ENCODE measurements at places on chromosomes 4 and X.
A peak's percentile ranks its signal among the peaks of the same experiment; 100 is the strongest.

GRCh38 chrX:4671344-4671743, 957.9 kb upstream of the PRKX start:
- DNase-seq, result no peak

DNA sequence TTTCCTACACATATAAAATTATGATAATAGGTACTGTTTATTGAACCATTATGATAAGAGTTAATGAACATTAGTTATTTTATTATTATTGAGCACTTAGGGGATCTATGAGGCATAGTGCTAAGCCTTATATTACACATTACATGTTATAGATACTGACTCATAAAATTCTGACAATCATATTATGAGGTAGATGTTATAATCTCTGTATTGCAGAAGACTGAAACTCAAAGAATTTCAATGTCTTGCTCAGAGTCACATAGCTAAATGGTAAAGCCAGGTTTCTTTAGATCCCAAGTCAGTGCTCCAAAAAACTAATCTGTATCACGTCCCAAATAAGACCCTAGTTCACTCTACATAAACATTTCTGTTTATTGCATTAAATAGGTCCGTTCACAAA, 207.2 kb upstream of the CNKSR2 start:
- DNase-seq, result no peak

- no peak for DNase-seq
Measured at GRCh38 chr4:36290641-36291040, 9.2 kb downstream of the DTHD1 start.

DNA sequence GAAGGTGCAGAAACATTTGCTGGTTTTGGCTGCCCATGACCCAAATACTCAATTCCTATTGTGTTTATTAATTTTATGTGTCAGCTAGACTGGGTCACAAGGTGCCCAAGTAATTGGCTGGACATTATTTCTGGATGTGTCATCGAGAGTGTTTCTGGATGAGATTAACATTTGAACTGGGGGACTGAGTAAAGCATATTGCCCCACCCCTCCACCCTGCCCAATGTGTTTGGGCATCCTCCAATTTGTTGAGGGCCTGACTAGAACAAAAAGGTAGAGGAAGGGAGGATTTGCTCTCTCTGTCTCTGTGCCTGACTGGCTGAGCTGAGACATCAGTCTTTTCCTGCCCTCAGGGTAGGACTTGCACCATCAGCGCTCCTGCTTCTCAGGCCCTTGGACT, 29.7 kb upstream of the LCORL start:
- DNase-seq, result no peak

- DNase-seq, result no peak
Measured at GRCh38 chr4:8101213-8102075, 57.2 kb downstream of the ABLIM2 start.

GRCh38 chrX:40103565-40104323, 6.0 kb upstream of the BCOR start:
- DNase-seq, result no peak

DNA sequence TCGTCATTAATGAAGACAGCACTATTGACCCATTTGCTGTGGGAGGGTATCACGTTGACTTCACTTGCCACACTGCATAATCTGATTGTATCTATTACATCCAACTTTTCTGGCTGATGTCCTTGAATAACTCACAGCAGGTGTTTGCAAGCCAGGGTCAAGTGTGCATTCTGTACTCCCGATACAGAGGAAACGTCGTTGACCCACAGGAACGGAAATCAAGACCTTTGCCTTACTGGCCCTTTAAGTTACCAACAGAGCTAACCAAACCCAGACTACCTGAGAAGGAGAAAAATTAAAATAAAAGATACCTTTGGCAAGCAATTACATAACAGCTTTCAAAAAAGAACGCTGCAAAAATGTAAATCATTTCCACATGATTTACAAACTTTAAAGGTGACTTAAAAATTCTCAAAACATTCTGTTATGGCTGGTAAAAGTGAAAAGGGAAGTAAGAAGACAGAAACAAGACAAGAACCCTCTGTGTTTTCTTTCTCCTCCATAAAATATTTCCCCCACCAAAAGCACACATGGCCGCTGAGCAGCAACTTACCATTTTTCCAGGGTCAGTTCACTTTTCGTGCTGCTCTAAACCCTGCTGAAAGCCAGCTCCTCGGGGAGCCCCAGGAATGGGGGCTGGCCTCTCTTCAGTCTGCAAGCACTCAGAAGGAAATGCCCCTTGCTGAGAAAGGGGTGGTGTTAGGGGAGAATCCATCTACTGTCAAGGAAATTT, 6.5 kb upstream of the SHISA3 start:
- DNase-seq, result no peak

DNA sequence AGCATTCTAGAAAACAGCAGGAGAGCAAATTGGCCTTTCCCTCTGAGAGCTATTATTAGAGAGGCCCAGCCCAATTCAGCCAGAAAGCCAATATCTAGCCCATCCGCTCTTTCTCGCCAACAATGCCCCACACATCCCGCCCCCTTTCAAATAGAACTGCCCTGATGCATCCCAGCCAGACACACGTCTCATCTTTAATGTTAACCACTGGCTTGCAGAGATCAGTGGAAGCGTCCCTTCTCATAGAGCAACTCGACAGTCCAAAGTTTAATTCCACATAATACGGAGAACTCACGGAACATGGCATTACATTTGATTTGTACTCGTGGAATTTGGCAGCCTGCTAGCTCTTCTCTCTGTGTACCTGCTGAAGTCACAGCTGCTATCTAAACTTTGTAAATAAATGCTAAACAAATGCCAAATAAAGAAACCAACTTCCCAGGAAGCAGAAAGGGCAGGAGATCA, 304.4 kb downstream of the DHX15 start:
- no peak for DNase-seq

GRCh38 chrX:150767475-150768131, 74.4 kb downstream of the MTMR1 start:
- peak; percentile 19 for DNase-seq

GRCh38 chr4:135120195-135120594, 918.6 kb upstream of the PABPC4L start:
- no peak for DNase-seq

DNA sequence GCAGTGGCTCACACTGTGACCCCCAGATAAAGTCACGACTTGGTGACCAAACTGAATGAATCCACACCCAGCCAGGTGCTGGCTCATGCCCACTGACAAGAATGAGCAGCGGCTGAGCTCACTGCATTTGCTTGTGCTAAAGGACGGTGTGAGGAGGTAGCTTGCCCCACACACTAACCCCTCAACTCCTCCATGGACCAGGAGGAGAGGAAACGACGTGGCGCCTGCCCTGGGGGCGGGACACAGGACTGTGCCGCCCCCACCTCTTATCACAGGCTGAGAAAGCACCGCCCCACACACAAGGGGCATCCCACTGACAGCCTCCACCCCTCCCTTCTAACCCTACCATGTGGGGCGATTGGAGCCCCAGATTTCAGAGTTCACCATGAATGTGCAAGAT, 43.0 kb downstream of the ZFYVE28 start:
- DNase-seq, result no peak

DNA sequence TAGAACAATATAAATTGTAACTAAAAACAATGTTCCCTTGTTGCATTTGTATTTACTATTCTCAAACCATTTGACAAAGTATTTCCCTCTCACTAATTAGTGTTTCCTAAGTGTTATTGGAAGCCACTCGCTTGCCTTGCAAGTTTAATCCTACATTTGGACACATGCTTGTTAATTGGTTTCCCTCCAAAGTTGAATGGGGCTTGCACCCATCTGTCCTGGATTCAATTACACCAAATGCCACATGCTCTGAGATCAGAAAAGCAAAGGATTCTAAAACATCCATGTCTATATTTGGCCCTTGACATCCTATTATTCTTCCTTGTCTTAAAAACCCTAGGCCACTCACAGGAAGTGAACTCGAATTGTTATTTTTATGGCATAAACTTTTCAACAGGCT, 146.6 kb downstream of the AMELX start:
- DNase-seq, result no peak

DNA sequence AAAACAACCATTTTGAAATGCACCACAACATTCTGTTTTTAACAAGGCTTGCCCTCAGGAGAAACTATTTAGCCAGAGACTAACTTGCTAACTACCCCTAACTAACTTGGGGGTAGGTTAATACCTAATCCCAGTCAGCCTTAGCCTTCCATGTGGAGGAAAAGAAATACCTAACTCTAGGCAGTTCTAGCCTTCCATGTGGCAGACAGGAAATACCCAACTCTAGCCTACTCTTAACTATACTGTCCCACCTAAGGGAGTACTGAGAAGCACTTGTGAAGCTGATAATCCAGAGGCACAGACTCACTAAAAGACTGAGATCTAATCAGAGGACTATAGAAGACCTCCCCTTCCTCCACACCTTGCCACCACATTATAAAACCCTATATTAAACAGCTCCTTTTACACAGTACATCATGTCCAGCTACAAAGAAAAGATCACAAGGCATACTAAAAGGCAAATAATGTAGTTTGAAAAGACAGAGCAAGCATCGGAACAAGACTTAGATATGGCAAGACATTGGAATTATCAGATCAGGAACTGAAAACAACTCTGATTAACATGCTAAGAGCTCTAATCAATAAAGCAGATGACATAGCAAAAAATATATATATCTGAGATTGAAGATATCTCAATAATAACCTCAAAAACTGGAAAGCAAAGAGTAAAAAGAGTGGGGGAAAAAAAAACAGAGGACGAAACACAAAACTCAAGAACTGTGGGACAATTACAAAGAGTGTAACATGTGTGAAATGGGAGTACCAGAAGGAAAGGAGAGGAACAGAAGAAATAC, 52.2 kb downstream of the FRYL start:
- no peak for DNase-seq

DNA sequence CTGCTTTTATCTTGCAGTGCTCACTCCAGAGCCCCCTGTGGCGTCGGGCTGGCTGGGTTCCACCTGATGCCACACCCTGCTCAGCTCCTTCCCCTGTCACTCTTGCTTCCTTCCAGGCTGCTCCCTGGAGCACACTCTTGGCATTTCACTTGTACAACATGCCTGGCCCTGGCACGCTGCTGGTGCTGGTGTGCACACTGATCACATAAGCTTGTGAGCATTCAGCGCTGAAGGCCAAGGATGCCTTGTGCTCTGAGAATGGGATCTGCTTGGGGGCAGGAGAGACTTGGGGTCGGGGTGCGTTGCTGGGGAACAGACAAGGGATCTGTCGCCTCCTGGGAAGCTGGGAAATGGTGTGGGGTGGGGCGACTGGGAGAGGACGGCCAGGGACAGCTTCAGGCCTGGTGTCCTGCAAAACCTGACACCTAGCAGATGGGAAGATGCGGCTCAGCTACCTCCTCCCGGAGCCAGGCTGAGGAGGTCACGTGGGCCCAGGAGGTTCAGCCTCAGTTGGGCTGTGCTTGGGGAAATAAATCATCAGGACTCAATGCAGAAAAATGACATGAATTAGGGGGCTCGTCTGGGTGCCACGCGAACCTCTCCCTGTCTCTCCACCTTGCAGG, 108.5 kb downstream of the PHKA2 start:
- DNase-seq, result no peak

- DNase-seq, result no peak
Measured at GRCh38 chrX:10025742-10026493, 58.8 kb downstream of the CLDN34 start.

GRCh38 chrX:143757375-143757774, 36.8 kb upstream of the SPANXN2 start:
- no peak for DNase-seq

GRCh38 chrX:148214786-148215185, 233.6 kb downstream of the FMR1NB start:
- no peak for DNase-seq

GRCh38 chr4:155822572-155822971, 43.5 kb downstream of the ASIC5 start:
- no peak for DNase-seq

GRCh38 chrX:104450316-104450715, 115.7 kb upstream of the IL1RAPL2 start:
- DNase-seq, result no peak

DNA sequence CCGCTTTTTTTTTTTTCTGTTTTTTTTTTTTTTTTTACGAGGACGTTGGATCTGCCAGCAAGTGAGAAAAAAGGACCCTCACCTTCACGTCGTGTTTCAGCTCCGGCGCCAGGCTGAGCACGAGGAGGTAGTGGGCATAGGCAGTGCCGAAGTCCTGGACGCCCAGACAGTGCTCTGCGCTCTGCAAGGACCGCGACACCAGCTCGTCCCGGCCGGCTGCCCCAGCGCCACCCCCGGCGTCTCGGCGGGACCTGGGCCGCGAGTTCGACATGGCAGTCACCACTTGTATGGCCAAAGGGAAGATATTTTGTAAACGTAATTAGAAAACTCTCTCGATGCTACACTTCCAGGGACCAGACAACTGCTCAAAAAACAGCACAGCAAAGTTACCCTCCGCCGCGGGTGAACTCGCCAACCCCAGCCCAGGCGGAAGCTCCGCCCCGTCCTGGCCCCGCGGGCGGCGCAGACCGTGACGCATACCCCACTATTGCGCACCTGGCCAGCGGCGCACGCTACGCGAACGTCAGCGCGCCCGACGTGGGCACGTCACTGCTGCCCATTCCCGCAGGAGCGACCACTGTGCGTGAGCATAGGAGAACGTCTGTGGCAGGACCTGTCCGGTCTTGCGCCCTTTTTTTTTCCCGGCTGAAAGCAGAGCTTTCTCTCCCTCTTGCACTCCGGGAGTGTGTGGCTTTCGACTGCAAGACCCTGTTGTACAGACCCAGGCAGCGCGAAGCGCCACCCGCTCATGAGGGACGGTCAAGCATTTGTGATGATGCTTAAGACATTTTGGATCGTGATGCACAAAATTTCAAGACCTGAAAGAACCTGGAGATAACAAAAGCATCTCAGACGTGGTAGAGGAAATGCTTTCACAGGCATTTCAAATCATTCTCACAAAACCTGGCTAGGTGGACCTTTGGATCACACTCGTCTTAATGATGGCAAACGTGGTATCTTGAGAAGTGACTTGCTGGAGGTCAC, at the start of gene PRMT9:
TSS of gene PRMT9 (minus strand) at position 447 of the 984 bp plus-strand sequence. CDS start at position 271, 176 bp downstream.
- peak; percentile 92 for DNase-seq

- DNase-seq, result no peak
Measured at GRCh38 chrX:19602866-19603622, 87.7 kb upstream of the MAP3K15 start.

DNA sequence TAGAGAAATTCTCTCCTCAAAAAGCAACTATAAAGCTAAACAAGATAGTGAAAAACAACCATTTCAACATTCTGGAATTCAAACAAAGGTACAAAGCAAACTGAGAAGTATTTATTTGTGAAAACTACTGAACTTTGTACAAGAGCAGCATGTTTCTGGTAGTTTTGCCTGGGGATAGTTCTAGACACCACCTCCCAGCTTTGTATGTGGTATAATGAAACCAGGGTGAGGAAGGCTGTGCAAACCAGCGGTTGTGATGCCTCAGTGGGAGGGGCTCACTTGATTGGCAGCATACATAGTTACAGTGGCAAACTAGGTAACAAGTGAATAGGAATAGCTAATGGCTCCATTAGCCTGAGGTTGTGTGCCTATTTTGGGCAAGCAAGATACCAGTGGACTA, 18.6 kb upstream of the FRMD7 start:
- no peak for DNase-seq
